ENCODE measurements at places on chromosomes 4 and X.

GRCh38 chr4:83282049-83282535 lies 2.5 kb downstream of the COQ2 start:
- no peak for DNase-seq

DNA sequence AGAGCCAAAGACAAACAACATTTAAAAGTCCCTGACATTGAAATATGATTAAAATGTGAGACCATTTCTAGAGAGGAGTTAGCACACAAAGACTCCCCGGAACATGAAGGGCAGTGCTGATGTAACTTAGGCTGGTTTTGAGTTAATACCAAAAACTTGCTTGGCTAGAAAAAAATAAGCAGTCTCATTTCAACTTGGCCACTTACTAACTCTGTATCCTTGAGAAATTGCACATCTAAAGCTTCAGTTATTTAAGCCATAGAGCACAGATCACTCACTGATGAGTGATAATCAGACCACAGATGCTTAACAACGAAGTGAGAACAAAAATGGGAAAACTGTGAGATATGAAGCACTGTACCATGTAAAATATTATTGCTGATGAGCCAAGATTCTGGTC lies 65.9 kb upstream of the MAOA start:
- DNase-seq: no peak

GRCh38 chr4:44725726-44726037 lies 674 bp downstream of the GNPDA2 start:
- no peak for DNase-seq

- DNase-seq: no peak
Observed at GRCh38 chr4:62250100-62250499, 1050.0 kb downstream of the ADGRL3 start.

DNA sequence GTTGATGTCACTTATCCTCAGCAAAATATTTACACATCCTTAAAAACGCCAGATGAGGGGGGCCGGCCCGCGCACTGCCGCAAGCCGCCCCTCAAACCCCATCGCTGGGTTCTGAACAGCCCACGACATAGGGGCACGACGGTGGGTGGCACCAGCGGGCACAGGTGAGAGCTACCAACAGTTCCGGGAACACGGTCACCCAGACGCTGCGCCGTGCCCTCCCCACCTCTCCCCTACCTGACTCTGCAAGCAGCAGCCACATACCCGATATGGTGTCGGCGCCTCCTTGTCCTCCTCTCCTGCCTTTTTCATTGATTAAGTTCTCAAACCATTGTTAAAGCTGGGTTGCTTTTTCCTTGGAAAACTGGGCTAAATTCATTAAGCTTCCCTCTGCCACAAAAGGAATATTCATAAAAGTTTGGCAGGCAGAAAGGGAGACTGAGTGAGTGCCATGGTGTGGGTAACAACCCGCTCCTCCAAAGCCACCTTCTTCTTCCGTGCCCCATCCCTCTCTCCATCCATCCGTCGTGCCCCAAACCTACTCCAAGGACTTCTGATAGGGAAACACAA lies 1.4 kb downstream of the RAI2 start:
- no peak for DNase-seq

- no peak for DNase-seq
Observed at GRCh38 chr4:172751550-172751949, 417.1 kb upstream of the GALNT7 start.

DNA sequence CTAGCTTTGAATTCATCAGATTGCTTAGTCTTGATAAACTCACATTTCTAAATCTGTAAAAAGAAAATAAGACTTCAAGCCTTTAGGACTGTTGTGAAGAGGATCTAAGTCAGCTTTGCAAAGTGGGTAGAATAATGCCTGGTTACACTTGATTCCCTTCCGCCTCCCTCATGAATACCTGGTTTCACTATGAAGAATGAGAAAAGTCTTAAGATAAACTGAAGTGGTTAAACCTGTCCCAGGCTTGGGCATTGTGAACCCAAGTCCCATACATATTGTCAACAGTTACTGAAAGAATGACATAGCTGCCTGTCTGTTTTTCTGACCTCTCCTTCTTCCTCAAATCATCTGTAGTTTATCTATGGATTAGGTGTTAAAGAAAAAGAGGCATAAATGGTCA lies 16.7 kb upstream of the GBA3 start:
- no peak for DNase-seq

DNA sequence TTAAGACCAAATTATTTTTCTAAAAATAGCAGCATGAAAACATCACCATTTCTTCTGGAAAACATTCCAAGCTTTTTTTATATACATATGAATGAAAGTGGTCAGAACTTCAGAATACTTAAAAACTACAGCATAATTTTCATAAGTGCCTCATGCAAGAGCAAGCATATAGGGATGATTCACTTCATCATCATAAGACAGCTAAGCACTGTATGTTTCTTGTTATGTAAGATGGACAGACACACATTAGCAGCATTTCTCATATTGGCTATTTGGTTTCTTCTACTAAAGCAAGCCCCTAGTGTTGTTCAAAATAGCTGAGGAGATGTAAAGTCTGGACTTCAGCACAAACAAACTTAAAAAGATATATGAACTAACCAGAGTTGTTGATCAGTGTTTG lies 213.1 kb upstream of the NOCT start:
- no peak for DNase-seq

GRCh38 chrX:23938690-23939089 lies 30.9 kb downstream of the CXorf58 start:
- DNase-seq: no peak

DNA sequence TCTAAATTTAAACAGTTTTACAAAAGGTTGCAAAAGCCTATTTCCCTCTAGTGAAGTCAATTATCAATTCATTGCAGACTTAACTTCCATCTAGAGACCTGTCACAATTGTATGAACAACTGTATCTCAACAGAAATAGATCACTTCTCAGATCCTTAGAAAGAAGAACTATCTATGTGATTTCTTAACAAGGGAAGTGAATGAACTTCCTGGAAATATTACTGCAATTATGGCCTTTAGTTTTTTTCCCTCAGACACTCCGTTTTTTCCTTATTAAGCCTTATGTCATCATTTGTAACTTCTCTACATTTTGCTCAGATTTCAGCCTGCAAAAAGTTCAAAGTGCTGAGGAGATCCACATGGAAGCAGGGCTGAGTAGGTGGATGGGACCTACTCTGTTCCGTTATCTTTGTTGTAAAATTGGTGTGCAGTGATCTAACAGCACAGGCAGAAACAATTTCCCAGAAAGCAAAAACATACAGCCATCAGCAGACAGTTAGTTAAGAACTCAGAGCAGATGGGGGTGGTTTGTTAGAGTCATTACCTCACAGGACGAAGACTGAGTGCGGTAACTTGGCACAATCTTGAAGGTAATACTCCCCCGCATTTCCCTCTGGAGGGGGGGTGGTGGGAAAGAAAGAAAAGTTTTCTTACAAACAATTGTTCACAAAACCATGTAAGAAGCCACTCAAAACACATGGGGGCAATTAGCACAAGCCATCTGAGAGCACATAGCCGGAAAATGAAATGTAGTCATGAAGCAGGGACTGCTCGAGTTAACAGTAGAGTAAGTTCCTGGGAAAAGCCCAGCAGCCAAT lies 112.3 kb downstream of the NYX start:
- no peak for DNase-seq
